SIG-M5 (cell line): ENCODE measurements at places on chromosomes 12 and 14.

- DNase-seq: no peak
Measured at GRCh38 chr14:93002851-93003298, 79.9 kb downstream of the CHGA start.

GRCh38 chr14:61240206-61240605 is 40.9 kb downstream of the TMEM30B start:
- no peak for DNase-seq

DNA sequence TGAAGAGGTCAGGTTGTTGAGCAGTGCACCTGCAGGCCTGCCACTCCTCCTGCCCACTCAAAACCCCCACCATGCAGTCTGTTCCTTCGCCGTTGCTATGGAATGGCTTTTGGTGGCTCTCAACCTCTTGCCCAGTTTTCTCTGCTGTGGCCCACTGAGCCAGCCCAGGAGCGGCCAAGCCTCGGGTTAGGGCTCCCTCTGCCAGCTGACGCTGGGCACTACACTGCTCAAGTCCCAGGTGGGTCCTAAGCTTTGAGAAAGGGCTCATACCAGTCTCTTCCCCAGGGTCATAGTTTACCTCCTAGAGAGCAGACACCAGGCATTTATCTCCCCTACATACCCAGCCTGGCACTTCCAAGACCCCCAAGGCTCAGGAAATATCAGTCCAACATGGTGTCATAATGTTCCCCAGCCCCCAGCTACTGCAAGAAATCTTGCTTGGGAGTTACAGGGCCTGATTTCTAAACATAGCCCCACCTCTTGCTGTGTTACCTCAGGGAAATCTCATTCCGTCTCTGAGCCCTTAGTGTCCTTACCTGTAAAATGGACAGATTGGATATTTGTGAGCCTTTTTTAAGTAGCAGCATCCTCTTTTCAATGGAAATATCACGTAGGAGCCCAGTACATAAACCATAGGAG is 59.4 kb downstream of the TSPAN11 start:
- no peak for DNase-seq

- DNase-seq: no peak
Measured at GRCh38 chr12:105622846-105623736, 292.6 kb downstream of the C12orf75 start.

- DNase-seq: no peak
Measured at GRCh38 chr12:72888693-72889092, 616.5 kb downstream of the TRHDE start.

DNA sequence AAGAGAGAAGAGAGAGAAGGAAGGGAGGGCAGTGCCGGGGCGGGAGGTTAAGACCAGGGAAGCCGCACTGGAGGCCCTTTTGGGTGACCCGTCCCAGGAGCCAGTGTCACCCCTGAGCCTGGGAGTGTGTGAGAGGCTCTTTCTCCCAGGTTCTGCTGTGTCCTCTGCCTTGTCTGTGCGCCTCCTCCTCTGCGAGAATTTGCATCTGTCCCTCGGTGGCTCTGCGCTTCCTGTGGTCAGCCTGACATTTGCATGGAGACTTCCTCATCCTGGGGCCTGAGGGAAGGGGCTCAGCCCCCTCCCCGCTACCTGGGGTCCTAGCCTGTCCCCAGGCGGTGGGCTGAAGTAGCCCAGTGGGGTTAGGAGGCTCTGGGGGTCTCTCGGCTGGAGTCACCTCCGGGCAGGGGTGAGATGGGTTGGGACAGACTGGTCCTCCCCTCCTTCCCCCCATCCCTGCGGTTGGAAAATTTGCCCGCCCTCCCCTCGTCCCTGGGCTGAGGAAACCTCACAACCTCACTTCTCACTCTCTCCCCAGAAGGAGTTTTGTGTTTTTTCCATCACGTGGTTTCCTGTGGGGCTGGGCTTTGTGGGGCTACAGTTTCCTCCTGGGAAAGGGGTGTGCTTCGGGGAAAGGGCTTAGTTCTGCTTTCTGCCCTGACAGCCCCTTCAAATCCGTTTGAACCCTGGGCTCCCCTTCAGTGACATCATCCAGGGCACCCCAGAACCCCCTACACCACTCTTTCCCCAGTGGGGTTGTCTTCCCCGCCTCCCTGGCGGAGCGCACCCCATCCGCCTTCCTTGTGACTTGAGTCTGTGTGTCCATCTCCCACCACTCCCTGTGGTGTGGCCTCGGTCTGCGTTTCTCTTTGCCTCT is 2.5 kb downstream of the PTPN6 start:
- peak; percentile 87 for DNase-seq

- DNase-seq: no peak
Measured at GRCh38 chr14:54172562-54172961, 215.9 kb upstream of the BMP4 start.

GRCh38 chr12:356276-356988 is 32.7 kb downstream of the KDM5A start:
- DNase-seq: no peak

GRCh38 chr12:24066865-24067264 is 117.4 kb upstream of the SOX5 start:
- no peak for DNase-seq

DNA sequence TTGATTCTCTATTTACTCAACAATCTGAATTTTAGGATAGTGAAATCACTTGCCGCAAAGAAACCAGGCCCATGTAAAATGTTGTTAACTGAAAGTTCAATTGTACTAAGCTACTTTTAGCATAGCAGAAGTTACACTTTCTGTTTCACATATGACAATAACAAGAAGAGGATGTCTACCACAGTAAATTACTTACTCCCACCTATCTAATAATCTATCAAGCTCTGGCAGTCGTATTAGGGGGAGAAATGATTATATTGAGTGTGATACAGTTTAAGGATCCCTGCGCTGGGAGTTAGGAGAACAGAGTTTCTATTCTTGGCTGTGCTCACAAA is 66.5 kb upstream of the CAND1 start:
- DNase-seq: no peak

GRCh38 chr14:31229638-31230572 is 22.3 kb upstream of the HECTD1 start:
- peak; percentile 96 for DNase-seq
